ENCODE measurements at places on chromosomes 6 and 20. TPM values are rescaled to one million over a fixed set of nuclear protein-coding genes. Genes with fewer than 3 reads are reported as not detected.
A peak's percentile ranks its signal among the peaks of the same experiment; 100 is the strongest.

Gene ABCF1
- total RNA-seq: 41.0 TPM

Gene BMP5
- 11.1 TPM for total RNA-seq

Gene KIAA0408
- total RNA-seq: 71.0 TPM

Gene LY6G6D
- 6.6 TPM for total RNA-seq

Gene SPATS1
- 0.88 TPM for total RNA-seq

Gene HRH3
- 0.66 TPM for total RNA-seq

Gene ATAT1
- total RNA-seq: 27.2 TPM

Gene EGFL8
- 28.4 TPM for total RNA-seq

GRCh38 chr20:51380401-51381385 lies 161.8 kb downstream of the NFATC2 start:
- no peak for DNase-seq
- H3K4me3 ChIP-seq: no peak overlapping the region
- peaks cover 11% of the 10 kb centered on the region for H3K4me1 ChIP-seq
- no peaks in the 10 kb centered on the region for H3K27me3 ChIP-seq
- no peak overlapping the region for H3K27ac ChIP-seq
- H3K36me3 ChIP-seq: no peaks in the 10 kb centered on the region

- peak overlapping the region; percentile 16 for H3K4me3 ChIP-seq
- peak; percentile 81 for DNase-seq
- H3K27ac ChIP-seq: no peak overlapping the region
- no peaks in the 10 kb centered on the region for H3K27me3 ChIP-seq
Measured at GRCh38 chr6:79868098-79868722, 79.1 kb downstream of the ELOVL4 start.

- H3K27ac ChIP-seq: no peak overlapping the region
- no peaks in the 10 kb centered on the region for H3K36me3 ChIP-seq
- no peak for DNase-seq
- no peaks in the 10 kb centered on the region for H3K27me3 ChIP-seq
- H3K4me3 ChIP-seq: no peak overlapping the region
- H3K4me1 ChIP-seq: peaks cover 21% of the 10 kb centered on the region
Measured at GRCh38 chr6:14638435-14638905, 520.9 kb downstream of the CD83 start.

DNA sequence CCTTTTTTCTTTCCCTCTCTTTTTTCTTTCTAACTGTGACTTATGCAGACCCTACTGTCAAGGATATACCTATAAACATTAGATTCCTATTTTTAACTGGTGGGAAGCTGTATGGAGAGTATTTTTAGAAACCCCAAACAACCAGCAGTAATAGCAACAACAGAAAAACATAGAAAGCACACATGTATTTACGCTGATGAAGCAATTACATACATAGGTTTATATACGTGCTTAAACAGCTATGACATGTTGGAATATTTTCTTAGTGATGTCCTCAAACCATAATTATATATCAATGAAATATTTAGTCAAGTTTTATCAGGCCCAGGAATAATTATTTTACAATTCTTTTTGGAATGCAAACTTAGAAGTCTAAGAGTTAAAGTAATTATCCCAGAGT lies 294.3 kb upstream of the SOX4 start:
- H3K27me3 ChIP-seq: no peaks in the 10 kb centered on the region
- H3K4me1 ChIP-seq: no peaks in the 10 kb centered on the region
- H3K27ac ChIP-seq: no peak overlapping the region
- no peak for DNase-seq
- H3K4me3 ChIP-seq: no peak overlapping the region
- H3K36me3 ChIP-seq: no peaks in the 10 kb centered on the region

DNA sequence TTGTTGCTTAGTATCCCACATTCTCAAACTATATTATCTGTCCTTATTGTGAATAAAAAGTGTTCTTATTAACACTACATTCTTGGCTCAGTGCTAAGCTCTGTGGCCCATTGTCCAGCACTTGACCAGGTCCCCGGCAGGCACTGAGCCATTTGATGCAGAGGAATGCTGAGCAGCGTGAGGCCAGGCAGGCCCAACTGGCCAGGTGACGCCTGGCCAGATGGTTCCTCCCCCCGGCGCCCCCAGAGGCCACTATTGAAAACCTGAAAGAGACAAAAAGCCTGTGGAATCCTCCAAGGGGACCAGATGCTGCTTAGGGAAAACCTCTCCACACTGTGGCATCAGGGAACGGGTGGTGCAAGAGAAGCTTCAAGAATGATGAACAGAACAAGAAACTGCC lies 597.5 kb upstream of the JAG1 start:
- H3K4me3 ChIP-seq: no peak overlapping the region
- no peaks in the 10 kb centered on the region for H3K36me3 ChIP-seq
- DNase-seq: no peak
- no peak overlapping the region for H3K27ac ChIP-seq

- H3K4me1 ChIP-seq: no peaks in the 10 kb centered on the region
- DNase-seq: no peak
- no peaks in the 10 kb centered on the region for H3K36me3 ChIP-seq
- no peaks in the 10 kb centered on the region for H3K27me3 ChIP-seq
- no peak overlapping the region for H3K4me3 ChIP-seq
Measured at GRCh38 chr6:12555267-12555666, 161.3 kb upstream of the PHACTR1 start.

DNA sequence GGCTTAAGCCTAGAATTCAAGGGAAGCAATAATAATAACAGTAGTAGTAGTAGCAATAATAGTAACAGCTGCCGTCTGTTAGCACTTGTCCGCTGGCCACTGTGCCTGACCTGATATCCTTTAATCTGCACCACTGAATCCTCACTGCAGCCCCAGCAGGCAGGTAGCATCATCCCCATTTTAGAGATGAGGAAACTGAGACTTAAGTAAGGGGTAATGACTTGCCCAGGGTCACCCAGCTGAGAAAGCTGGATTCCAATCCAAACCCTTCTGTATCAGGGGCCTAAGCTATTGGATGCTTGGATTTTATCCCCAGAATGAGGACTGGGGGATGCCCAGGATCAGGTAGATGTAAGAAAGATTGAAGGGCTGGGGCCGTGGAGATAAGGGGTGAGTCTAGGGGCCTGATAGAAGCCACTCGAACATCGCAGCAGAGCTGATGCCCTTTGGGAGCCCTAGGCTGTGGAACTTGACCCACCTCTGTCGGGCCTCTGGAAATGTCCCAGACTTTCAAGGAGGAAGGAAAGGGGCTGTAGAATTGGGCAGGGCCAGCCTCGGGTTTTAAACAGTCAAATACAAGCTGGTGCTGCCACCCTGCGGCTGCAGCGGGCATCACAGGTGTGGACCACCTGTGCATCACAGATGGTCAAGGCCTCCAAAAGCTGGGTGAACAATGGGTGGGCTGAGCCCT lies 102.1 kb upstream of the MYL9 start:
- H3K36me3 ChIP-seq: peaks cover 25% of the 10 kb centered on the region
- DNase-seq: peak; percentile 83
- H3K4me3 ChIP-seq: no peak overlapping the region
- no peak overlapping the region for H3K27ac ChIP-seq
- peaks cover 8% of the 10 kb centered on the region for H3K4me1 ChIP-seq
- no peaks in the 10 kb centered on the region for H3K27me3 ChIP-seq

- H3K27me3 ChIP-seq: no peaks in the 10 kb centered on the region
- H3K4me3 ChIP-seq: no peak overlapping the region
- no peak overlapping the region for H3K27ac ChIP-seq
- no peaks in the 10 kb centered on the region for H3K36me3 ChIP-seq
- H3K4me1 ChIP-seq: peaks cover 20% of the 10 kb centered on the region
Measured at GRCh38 chr20:57791178-57791962, 81.6 kb upstream of the PMEPA1 start.

DNA sequence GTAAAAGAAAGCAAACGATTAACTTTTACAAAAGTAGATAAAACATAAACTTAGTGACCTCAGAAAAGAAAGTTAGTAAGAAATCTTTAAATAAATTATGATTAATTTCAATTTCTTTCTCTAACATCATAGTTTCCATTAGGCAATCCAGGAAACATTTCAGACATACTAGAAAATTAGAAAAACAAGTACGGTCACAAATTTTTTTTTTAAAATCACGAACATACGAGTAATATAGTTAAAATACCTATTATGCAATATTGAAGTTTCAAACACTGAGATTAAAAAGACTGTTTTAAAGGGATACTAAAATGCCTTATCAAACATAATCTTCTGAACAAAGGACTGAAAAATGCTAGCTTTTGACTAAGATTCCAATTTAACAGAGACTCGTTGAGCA lies 26.2 kb downstream of the NOL7 start:
- no peak overlapping the region for H3K4me3 ChIP-seq
- DNase-seq: no peak
- no peaks in the 10 kb centered on the region for H3K27me3 ChIP-seq
- no peak overlapping the region for H3K27ac ChIP-seq
- no peaks in the 10 kb centered on the region for H3K4me1 ChIP-seq

DNA sequence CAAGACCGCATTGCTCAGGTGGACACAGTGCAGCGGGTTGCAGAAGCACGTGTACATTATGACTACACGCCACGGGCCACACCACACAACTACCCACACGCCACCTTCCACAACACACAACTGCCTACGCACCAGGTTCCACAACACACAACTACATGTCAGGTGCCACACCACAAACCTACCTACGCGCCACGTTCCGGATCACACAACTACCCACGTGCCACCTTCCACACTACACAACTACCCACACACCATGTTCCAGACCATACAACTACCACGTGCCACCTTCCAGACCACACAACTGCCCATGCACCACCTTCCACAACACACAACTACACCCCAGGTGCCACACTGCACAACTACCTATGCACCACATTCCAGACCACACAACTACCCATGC lies 20.5 kb downstream of the THBS2 start:
- no peak for DNase-seq
- H3K27me3 ChIP-seq: no peaks in the 10 kb centered on the region
- H3K4me1 ChIP-seq: peaks cover 10% of the 10 kb centered on the region
- H3K4me3 ChIP-seq: no peak overlapping the region
- no peak overlapping the region for H3K27ac ChIP-seq

GRCh38 chr6:20335872-20336271 lies 65.8 kb upstream of the E2F3 start:
- no peak for DNase-seq
- H3K27ac ChIP-seq: no peak overlapping the region
- peaks cover 6% of the 10 kb centered on the region for H3K4me1 ChIP-seq
- no peaks in the 10 kb centered on the region for H3K36me3 ChIP-seq

GRCh38 chr6:135183532-135184440 lies 2.7 kb downstream of the MYB start:
- DNase-seq: no peak
- no peaks in the 10 kb centered on the region for H3K36me3 ChIP-seq
- H3K27me3 ChIP-seq: peaks cover 25% of the 10 kb centered on the region

- no peak overlapping the region for H3K4me3 ChIP-seq
- no peaks in the 10 kb centered on the region for H3K27me3 ChIP-seq
- no peak overlapping the region for H3K27ac ChIP-seq
- no peaks in the 10 kb centered on the region for H3K36me3 ChIP-seq
- no peaks in the 10 kb centered on the region for H3K4me1 ChIP-seq
- DNase-seq: no peak
Measured at GRCh38 chr20:8438748-8439147, 306.7 kb downstream of the PLCB1 start.

DNA sequence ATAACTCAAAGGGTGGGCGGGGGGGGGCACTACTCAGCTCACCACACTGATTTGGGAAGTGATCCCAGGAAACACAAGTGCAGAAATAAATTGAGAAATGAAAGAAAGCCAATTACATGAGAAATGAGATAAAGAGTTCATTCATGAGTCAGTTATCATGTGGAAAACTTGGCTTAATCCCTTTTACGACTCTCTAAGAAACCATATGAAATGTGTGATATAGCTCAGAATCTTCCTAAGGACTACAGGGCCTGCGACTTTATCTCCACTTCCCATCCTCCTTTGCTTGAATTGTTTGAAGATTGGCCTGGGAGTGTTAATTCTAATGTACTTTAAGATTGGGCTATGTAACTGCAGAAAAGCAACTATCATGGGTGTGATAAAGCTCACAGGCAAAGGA lies 3.6 kb upstream of the BTN2A2 start:
- peaks cover 8% of the 10 kb centered on the region for H3K4me1 ChIP-seq
- no peaks in the 10 kb centered on the region for H3K36me3 ChIP-seq
- no peak for DNase-seq
- H3K27me3 ChIP-seq: no peaks in the 10 kb centered on the region
- H3K4me3 ChIP-seq: no peak overlapping the region
